Right forelimb (tissue), 1 donor: ENCODE measurements at places on chromosomes 1 and 21.
A peak's percentile ranks its signal among the peaks of the same experiment; 100 is the strongest.

DNA sequence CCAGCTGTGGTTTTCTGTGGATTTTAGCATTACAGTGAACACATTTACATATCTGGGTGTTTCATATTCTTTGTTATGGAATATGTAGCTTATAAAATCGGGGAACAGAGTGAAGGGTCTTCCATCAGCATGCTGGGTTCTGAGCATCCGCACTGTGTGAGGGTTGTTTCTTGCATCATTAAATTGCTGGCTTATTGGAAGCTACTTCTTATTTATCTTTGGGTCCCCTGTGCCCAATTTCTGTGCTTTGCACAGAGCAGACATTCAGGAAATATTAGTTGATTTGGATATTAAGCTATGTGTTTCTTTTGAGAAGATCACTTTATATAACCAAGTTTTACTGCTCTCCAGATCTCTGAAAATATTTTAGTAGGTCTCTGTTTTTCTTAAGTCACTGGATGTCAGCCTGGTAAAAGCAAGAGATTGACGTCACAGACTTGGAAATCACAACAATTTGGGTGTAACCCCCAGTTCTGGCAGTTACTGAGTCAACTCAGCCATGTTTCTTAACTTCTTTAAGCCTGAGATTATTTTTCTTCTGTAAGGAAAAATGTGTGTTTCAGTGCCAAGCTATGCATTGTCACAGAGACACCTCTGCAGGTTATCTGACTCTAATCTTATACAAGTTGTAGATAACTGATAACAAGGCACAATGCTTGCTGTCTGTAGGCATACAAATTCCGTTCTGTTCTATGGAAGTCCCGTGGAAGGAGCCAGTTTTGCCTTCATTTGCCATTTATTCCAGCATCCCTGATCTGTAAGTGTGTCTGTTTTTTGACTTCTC is 258.3 kb upstream of the KAZN start:
- DNase-seq: no peak

- DNase-seq: peak; percentile 76
Observed at GRCh38 chr1:159854116-159854692, 8.3 kb downstream of the VSIG8 start.

DNA sequence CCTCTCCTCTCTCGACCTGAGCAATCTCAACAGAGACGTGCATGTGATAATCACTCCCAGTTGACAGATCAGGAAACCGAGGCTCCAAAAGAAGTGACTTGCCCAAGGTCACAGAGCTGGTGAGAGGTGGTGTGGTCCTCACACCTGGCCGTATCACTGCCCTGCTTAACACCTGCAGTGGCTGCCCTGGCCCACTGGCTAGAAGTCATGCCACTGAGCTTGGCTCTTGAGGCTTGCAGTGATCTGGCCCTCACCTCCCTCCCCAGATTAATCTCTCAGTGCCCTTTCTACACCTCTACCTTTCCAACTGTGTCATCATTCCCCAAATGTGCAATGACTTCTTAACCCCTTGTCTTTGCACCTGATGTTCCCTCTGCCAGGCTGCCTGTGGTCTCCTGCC is 38.8 kb downstream of the CDCP2 start:
- DNase-seq: peak; percentile 12

DNA sequence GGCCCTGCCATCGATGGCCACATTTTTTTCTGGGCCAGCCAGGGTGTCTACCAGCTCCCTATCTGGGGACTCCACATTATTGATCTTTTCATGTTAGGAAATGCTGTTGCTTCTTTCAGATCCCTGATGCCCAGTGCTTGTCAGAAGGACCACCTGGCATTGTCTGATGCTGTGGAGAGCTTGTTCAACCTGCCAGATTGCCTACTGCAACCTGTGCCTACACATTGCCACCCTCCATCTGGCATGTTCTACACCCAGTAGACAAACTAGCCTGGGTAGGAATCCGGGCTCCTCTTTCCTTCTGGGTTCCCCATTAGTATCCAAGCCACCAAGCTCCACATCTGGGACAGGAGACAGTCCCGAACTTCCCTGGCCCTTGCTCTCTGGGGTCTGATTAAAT is 274.0 kb upstream of the KIAA0040 start:
- no peak for DNase-seq

DNA sequence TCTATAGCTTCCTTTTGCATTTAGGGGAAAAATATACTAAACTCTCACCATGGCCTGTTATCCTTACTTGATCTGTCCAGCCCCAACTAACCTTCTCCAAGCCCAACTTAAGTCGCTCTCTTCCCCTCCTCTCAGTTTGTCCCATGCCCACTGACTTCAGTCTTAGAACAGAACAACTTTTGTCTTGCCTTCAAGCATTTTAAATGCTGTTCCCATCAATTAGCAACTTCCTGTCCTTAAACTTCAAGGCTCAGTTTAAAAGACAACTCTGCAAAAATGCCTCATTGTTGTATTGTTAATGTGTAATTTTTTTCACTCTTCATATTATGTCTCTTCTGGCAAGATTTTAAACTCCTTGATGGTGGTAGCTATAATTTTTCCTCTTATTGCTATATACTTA is 526.9 kb downstream of the NEGR1 start:
- DNase-seq: no peak
